ENCODE measurements at places on chromosomes 2 and 18. TPM values are rescaled to one million over a fixed set of nuclear protein-coding genes. Genes with fewer than 3 reads are reported as not detected.
A peak's percentile ranks its signal among the peaks of the same experiment; 100 is the strongest.

GRCh38 chr18:54791657-54792056 lies 36.6 kb upstream of the RAB27B start:
- DNase-seq: no peak

The IL1RL1 gene
- 0.50 TPM for total RNA-seq

- peak; percentile 55 for DNase-seq
Measured at GRCh38 chr2:218892693-218893348, 12.2 kb downstream of the WNT10A start.

GRCh38 chr18:44967599-44967998 lies 286.9 kb downstream of the SETBP1 start:
- no peak for DNase-seq

The ZAP70 gene
- not detected for total RNA-seq
